Mammary epithelial cell (primary cell): ENCODE measurements at places on chromosomes 1 and 21.

GRCh38 chr1:198445872-198446271, 94.6 kb downstream of the ATP6V1G3 start:
- DNase-seq, result no peak

DNA sequence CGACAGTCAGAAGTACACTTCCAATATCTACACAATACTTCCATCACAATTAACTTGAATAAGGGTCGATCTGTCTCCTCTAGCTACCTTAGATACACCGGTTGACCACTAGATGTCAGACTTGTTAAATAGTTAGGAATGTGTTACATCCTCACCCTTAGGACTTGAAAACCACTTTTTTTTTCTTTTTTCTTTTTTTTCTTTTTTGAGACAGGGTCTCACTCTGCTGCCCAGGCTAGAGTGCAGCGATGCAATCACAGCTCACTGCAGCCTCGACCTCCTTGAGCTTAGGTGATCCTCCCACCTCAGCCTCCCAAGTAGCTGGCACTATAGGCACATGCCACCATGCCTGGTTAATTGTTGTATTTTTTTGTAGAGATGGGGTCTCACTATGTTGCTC, 120.4 kb upstream of the GREM2 start:
- peak; percentile 8 for DNase-seq

DNA sequence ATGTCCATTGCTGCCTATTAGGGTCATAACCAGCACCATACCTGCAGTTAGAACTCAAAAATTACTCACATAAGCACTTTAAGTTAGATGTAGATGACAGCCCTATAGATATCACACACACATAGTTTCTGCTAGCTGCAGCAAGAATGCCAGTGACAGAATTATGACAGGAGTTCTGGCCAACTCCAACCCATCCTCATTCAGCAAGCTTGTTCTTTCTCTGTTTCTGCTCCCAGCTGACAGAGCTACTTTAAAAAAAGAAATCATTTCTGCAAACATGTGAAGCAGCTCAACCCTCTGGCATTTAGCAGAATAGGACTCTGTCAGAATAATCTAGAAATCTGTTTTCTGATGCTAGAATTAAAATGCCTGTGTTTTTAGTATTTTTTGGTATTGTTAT, 23.8 kb upstream of the OTUD7B start:
- no peak for DNase-seq

DNA sequence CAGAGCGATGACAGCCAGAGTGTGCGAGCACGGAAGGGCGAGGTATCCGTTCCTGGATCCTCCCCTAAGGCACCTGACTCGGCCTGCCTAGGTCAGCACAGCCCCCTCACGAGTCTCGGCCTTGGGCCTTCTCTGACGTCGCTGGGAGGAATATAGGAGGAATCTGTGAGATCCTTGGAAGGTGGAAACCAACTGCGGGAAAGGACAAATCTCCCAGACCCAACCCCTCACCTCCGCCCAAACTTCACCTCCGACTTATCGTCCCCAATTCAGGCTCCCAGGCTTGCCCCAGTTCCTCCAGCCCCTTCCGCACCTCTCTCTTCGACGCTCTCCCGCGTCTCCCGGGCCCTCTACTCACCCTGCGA, 494 bp downstream of the APH1A start:
- DNase-seq, result peak; percentile 59

DNA sequence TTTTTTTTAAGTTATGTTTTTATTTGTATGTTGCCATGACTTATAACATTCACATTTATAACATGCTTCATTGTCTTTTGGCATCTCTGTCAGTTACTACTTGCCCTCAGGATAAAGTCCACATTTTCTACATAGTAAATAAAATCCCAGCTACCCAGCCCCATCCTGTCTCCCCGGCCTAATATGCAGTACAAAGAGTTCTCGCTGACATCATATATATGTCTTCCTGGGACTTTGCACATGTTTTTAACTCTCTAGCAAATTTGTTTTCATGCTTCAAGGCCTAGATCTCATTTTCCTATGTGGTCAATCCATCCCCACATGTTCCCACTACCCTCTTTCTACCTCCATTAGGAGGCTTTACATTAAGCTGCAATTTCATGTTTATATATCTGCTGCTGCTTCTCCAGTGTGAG, 33.0 kb upstream of the IVNS1ABP start:
- no peak for DNase-seq

DNA sequence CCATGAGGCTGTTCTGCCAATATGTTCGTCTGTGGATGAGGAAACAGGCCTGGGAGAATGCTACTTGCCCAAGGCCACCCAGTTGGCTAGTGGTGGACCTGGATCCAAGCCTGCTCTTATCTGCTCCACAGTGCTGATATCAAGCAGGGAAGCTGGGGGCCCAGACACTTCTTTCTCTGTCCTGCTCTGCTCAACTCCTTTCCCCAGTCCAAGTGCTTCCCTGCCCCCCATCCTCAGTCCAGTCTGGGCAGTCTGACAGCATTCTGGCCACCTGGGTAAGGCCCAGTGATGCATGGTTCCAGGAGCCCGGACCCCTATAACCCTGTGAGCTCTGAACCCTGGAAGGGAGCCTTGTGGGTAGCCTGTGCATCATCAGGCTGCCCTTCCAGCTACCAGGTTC, 4.2 kb upstream of the PAQR7 start:
- DNase-seq, result no peak
